ENCODE measurements at places on chromosomes 13 and 19.

GRCh38 chr13:20209948-20210347, 17.2 kb upstream of the GJB2 start:
- DNase-seq, result peak; percentile 12

DNA sequence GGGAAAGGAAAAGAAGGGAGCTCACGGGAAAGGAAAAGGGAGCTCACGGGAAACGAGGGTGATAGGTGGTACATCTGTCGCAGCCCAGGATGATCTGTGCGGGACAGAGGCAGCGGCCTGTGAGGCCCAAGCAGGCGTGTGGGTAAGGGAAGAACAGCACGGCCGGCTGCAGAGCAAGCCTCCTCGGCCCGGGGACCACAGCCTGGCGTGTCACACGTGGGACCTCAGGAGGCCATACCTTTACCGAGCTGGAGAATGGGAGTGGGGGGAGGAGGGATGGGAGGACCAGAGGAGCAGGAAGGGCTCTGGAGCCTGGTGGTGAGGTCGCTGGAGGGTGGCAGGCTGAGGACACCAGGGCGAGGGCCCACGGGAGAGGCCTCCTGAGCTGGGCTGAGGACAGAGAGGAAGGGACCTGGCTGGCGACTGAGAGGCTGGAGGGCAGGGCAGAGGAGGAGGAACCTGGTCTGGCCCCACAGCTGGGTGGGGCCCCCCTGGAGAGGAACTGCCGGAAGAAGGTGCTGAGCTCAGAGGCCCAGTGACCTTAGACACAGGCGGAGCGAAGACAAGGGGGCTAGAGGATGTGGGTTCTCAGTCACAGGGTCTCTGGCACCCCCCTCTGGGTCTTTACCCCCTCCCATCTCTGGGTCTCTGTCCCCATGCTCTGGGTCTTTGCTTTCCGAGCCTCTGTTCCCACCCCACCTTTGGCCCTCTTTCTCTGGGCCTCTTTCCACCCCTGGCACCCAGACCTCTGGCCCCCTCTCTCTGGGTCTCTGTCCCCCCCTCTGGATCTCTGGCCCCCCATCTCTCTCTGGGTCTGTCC, 2.9 kb upstream of the FTL start:
- no peak for DNase-seq

GRCh38 chr13:49258089-49258796, 10.5 kb downstream of the CDADC1 start:
- DNase-seq, result no peak

- no peak for DNase-seq
These were observed 66.6 kb upstream of the XPO4 start for GRCh38 chr13:20969182-20969581.

- DNase-seq, result no peak
These were observed 1317.9 kb upstream of the SPRY2 start for GRCh38 chr13:81658598-81659370.

DNA sequence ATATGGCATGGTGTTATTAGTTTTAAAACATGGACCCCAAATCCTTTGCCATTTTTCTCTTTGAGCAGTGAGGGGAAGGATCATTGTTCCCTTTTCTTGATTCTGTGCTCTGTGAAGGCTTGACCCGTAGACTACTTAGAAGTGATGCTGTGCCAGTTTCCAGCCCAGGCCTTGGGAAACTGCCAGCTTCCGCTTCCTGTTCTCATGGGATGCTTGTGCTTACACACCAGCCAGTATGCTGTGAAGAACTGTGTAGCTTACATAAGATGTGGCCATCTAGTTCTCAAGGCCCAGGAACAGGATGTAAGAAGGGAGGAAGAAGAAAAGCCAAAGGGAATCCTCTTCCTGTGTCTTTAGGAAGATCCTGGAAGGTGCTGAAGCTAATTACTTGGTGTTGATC, 180.9 kb downstream of the PCCA start:
- DNase-seq, result no peak

DNA sequence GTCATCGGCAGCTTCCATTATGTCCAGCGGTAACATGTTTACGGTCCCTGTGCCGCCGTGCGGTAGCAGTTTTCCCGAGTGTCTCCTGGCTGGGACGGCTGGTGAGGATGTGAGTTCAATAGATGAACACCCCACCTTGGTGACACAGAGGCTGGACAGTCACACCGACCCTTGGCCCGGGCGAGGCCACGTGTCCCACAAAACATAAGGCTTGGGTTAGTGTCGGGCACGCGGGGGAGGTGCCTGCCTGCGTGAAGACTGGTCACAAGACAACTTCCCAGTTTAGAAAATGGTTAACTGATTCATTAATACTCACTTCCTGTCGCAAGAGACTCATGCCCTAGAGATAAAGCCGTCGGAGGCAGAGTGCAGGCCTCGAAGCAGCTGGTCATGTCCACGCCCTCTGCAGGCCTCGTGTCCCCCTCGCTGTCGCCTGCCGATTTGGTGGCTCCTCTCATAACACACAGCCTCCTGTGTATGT, 17.2 kb downstream of the RASA3 start:
- DNase-seq, result no peak

DNA sequence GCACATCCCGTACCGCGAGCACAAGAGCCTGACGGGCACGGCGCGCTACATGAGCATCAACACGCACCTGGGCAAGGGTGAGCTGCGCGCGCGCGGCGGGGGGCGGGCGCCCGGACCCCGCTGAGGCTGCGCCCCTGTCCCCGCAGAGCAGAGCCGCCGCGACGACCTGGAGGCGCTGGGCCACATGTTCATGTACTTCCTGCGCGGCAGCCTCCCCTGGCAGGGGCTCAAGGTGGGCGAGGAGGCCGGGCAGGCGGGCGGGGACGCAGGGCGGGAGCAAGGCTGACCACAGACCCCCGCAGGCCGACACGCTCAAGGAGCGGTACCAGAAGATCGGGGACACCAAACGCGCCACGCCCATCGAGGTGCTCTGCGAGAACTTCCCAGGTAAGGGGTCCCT, 36.5 kb downstream of the BTBD2 start:
- DNase-seq, result no peak

- no peak for DNase-seq
These were observed 1600.2 kb downstream of the PCDH9 start for GRCh38 chr13:65629926-65630325.

DNA sequence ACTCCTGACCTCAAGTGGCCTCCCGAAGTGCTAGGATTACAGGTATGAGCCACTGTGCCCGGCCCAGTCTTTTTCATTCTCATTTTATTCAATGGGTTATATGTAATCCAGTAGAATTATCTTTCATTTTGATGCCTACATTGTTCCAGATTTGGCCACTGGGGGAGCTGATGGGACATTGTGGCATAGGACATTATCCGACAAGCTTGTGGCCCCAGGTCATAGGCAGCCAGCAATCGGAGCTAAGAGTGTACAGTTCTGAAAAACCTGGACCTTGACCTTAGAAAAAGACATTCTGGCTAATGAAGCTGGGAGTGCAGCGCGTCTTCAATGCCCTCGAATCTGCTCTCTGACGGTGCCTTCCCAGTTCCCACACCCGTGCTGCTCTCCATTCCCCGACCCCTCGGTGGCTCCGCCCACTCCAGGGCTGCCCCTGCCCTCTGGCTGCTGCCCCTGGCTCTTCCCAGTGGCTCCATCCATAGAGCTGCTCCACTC, 108.7 kb downstream of the TEX29 start:
- peak; percentile 81 for DNase-seq

DNA sequence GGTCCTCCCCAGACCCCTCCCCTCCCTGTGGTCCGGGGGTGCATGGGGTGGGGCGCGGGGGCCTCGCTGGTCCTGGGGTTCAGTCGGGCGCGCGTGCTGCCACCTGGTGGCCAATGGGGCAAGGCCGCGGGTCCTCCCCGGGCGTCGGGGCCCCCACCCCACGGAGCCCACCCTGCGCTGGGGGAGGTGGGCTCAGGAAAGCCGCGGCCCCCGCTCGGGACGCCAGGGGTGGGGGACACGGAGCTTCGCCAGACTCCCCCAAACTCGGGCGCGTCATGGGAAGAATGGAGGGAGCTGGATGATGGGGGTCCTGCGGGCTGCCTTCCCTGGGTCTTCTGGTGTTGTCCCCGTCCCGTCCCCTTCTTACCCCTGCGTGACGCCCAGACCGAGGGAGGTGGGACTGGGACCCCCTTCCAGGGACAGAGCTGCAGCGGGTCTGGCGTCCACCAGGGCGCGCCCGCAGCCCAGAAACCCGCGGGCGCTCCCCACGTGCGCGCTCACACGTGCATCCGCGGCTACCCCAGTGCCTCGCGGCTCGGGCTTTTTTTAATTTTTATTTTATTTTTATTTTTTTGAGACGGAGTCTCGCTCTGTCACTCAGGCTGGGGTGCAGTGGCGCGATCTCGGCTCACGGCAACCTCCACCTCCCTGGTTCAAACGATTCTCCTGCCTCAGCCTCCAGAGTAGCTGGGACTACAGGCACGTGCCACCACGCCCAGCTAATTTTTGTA, 19.8 kb upstream of the TCF3 start:
- peak; percentile 71 for DNase-seq

DNA sequence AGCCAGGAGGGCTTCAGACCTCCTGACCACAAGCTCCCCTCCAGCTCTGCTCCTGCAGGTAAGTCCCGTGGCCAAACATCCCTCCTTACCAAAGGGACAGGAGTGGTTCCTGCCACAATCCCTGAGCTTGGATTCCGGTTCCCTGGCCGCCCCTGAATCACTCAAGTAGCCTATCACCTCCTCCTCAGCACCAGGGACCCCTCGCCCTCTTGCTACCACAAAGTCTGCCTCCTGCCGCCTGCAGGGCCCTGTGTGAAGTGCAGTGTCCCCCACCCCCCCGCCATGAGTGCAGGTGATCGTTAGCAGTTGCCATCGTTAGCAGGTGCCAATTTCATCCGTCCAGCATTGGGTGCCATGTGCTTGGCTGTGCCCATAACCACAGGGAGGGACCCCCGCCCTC, 40.8 kb upstream of the RANBP3 start:
- DNase-seq, result no peak

GRCh38 chr19:49468199-49468598, 5.8 kb upstream of the FLT3LG start:
- DNase-seq, result no peak

DNA sequence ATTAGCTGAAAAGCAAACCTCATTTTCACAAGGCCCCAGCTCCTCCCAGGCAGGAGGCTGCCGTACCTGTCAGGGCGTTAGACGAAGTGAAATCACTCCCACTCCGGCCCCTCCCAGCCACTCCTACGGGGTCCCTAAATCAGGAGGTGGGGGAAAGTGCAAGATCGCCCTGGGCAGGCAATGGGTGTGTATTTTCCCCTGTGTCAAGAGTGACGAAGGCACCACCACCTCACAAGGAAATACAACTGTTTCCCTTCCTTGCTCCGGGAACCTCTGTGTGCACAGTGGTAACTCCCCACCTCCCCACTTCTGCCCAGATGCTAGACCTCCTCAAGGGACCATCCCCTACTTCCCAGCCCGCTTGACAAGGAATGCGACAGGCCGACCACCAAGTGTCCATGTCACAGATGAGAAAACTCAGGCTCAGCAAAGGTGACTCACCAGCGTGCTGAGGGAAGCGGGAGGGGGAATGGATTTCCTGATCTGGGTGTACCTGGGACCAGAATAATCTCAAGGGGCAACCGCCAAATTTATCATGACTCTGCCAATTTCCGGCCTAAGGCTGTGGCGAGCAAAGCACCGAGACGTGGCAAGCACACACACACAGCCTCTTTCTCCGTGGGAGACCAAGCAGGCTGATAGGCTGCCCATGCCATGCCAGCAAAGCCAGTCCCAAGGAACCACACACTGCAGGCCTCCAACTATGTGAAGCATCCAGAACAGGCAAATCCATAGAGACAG, 7.3 kb downstream of the PPP6R1 start:
- no peak for DNase-seq

- no peak for DNase-seq
These were observed 11.2 kb downstream of the WDFY2 start for GRCh38 chr13:51595416-51595815.

DNA sequence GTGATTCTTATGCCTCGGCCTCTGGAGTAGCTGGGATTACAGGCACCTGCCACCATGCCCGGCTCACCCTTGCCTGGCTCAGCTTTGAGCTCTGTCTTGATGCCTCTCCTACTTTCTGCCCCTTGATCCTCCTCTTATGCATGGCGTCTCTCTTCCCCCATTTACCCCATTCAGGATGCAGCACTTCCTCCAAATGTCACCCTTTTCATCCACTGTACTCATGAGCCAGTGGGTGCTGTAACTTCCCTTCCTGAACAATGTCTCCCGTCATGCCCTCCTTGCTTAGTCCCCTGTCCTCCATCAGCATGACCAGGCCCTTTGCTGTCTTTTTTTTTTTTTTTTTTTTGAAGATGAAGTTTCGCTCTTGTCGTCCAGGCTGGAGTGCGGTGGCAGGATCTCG, 3.4 kb upstream of the SIGLEC9 start:
- DNase-seq, result no peak

- DNase-seq, result peak; percentile 45
These were observed 757 bp upstream of the CLEC11A start for GRCh38 chr19:50722201-50723013.

GRCh38 chr19:41194157-41194552, 1.1 kb downstream of the CYP2S1 start:
- DNase-seq, result no peak

GRCh38 chr19:7925171-7925851, 624 bp downstream of the CTXN1 start:
- DNase-seq, result peak; percentile 97

DNA sequence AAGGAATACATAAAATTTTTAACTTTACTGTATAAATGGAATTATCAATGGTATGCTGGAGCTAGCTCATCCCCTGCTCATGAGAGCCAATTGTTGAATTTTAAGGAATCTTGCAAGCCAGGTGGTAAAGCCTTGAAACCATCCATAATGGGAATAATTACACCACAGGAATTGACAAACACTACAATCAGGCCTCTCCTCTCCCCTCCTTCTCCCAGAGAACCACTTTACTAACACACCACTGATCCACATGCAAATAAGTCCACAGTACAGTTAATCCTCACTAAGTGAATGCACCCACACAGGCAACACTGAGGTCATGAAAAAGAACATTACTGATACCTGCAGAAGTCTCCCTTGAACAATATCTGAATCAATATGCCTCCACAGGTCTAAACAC, 140.5 kb downstream of the KLF12 start:
- no peak for DNase-seq

DNA sequence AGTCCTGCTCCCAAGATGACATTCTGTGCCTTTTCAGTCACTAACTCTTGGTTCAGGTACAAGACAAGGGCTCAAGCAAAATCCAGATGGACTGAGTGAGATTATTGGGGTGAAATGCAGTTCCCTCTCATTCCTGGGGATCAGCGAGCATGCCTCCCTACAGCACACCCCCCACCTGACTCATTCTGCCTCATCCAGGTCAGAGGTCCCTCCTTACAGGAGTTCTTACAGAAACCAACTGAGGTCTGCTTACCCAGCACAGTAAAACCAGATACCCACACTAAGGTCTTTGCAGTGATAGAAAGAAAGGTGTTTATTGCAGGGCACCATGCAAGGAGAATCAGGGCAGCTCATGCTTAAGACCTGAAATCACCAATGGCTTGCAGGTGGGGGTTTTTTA, 21.6 kb upstream of the MRI1 start:
- DNase-seq, result no peak
